ENCODE measurements at places on chromosomes 12 and 14.

- no peak for DNase-seq
Observed at GRCh38 chr14:73467377-73467776, 9.0 kb upstream of the NUMB start.

- DNase-seq = no peak
Observed at GRCh38 chr12:75936515-75937440, 94.8 kb downstream of the PHLDA1 start.

- DNase-seq = no peak
Observed at GRCh38 chr12:26580619-26581018, 252.4 kb downstream of the ITPR2 start.

DNA sequence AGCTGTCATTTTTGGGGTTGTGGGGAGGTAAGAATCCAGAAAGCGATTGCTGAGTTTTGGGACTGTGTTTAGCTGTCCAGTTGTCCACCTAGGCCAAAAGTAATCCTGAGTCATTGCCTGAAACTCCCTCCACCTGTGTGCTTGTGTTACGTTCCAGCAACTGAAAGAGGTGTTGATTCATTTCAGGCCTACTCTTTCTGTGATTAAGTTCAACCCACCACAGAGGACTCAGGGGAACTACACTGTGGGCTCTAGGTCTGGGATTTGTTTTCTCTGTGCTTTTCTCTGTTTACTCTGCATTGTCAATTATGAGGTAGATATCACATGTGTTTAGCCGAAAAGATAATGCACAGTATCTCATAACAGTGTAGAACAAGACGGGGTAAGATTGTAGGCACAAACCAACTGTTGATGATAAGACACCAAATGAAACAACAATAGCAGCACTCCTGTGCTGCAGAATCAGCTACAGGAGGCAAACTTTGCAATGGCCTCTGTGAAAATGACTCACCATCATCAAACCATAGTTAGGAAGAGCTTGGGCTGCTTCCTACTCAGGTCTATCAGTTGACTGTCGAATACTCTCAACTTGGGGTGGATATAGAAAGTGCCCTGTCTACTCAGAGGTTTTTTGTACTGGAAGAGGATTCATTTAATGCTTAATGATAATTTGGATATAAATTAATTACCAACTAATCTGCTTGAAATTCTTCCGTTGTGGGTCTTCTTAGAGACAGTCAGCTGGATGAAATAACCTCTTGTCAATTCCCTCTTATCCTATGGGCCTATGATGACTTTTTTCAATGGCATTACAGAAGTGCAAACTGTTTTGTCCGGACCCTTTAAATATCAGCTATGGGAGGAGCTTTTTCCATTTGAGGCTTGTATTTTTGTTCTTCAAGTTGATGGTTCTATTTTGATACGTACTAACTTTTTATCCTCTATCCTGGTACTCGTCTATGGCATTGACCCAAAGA lies 385.9 kb downstream of the BMP4 start:
- no peak for DNase-seq

GRCh38 chr14:54168489-54168888 lies 211.9 kb upstream of the BMP4 start:
- no peak for DNase-seq

GRCh38 chr12:128109236-128109635 lies 157.7 kb upstream of the TMEM132C start:
- DNase-seq = no peak

DNA sequence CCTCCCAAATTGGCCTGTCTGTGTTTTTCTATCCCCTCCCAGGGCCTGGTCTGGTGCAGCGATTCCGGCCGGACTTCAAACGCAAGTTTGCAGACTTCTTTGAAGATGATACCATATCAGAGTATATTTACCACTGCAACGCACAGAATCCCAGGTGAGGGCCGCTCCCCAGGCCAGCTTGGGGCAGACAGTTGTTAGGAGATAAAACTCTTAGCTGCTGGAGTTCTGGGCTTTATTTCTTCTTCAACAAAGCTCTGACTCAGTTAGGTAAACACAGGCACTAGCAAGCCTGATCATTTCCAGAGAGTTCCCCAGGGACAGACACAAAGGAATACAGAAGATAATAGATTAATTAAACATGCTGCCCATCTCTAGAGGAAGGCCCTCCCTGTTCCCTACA lies 8.3 kb downstream of the ABHD4 start:
- DNase-seq = no peak

- no peak for DNase-seq
Observed at GRCh38 chr12:93121729-93122488, 192.8 kb upstream of the EEA1 start.

- peak; percentile 5 for DNase-seq
Observed at GRCh38 chr12:89947437-89948270, 239.0 kb upstream of the ATP2B1 start.

- no peak for DNase-seq
Observed at GRCh38 chr14:102751088-102751487, 26.2 kb upstream of the TRAF3 start.

GRCh38 chr12:11832093-11832492 lies 182.6 kb downstream of the ETV6 start:
- DNase-seq = no peak

DNA sequence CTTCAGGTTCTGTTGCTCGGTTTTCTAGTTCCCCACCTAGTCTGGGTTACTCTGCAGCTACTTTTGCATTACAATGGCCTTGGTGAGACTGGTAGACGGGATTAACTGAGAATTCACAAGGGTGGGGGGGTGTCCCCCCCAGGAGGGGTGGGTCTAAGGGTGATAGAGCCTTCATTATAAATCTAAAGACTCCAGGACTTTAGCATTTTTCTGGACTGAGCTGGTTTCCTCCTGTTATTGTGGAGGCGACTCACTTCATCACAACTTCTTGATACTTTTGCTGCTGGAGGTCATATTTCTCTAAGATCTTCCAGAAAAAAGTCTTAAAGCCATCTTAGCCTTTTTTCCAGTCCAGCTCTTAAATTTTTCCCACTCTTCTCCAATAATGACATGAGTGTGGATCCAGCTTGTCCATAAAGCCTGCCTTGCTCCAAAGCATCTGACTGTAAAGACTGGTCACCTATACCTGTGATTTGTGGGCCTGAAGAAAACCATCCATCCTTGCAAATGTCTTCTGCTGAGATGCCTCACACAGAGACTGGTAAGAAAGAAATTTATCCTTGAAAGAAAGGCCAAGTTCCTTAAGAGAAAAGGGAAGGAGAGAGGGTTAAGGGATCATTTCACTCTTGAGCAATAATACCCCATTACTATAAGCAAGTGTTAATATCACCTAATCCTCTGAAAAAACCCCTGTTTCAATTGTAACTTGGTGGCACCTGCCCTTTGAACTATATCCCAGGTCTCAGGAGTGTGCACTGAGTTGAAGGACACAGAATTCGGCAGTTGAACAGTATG lies 19.7 kb upstream of the SLC2A14 start:
- no peak for DNase-seq

GRCh38 chr12:42611571-42612230 lies 22.2 kb upstream of the PRICKLE1 start:
- DNase-seq = no peak

- no peak for DNase-seq
Observed at GRCh38 chr14:68255693-68256178, 436.2 kb downstream of the RAD51B start.

GRCh38 chr12:74066476-74066875 lies 471.2 kb upstream of the ATXN7L3B start:
- no peak for DNase-seq

GRCh38 chr14:45699471-45699870 lies 446.5 kb upstream of the MIS18BP1 start:
- no peak for DNase-seq

GRCh38 chr12:28974166-28974565 lies 174.9 kb upstream of the FAR2 start:
- DNase-seq = no peak

- no peak for DNase-seq
Observed at GRCh38 chr12:15497671-15498292, 175.5 kb downstream of the PTPRO start.

GRCh38 chr14:71918955-71919354 lies 13.3 kb upstream of the RGS6 start:
- no peak for DNase-seq

DNA sequence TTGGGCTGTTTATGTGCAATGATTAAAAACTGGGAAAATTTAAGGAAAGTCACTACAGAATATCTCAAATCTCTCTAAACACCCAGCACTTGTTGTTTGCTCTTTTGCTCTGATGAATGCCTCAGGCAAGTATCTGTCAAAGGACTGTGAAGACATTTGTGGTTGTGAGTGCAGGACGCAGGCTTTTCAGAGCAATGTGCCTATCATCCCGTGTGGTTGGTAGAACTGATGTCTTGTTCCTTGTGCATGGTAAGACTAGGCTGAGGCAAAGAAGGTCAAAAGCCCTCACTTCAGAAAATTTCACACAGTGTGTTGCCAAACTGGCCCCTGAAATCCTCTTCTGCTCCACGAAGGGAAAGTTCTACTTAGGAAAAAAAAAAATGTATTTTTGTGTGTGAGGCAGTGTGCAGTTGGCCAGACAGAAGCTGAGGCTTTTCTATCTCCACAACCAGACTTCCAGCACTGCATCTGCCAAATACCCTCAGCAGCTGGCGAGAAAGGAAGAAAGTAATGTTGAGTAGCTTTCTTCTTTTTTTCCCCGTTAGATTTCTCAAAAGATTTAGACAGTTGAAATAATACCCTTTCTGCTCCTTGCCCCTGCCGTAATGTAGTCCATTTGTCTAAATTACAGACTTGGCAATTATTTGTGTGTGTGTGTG lies 1103.1 kb downstream of the VRK1 start:
- no peak for DNase-seq

GRCh38 chr12:132428936-132429601 lies 60.9 kb upstream of the FBRSL1 start:
- DNase-seq = no peak

DNA sequence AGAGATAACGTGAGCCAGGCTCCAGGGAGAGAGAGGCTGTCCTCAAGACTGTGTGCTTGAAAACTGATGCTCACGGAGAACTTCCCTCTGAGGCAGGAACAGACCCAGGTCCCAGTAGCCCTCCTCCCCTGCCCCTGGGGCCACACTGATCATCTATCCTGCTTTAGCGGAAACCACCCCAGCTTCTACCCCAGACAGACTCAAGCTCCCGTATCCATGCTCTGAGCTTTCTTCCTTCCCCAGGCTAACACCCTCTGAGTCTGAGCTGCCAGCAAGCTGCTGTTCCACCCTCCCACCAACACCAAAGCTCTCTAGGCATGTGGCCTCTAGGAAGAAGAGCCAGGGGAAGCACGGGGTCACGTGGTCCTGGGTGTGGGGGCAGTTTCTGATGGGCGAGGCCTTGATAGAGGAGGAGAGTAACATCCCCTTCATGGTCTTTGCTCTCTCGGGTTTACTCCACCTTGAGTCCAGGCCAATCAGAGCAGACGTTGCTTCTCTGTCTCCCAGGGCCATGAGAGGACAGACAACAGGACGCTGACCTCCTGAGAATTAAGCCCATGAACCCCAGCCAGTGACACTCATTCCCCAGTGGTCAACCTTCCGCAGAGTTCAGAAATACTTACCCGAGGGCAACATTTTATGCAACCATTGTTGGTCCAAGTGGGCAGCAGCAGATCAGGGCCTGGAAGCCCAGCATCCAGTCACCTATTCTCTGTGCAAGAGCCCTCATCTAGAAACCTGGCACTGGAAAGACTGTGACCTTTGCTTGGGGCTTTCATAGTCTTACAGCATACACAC lies 1.4 kb downstream of the PCK2 start:
- DNase-seq = no peak

GRCh38 chr12:106601031-106601430 lies 18.2 kb downstream of the RFX4 start:
- DNase-seq = no peak

GRCh38 chr14:63454863-63455622 lies 88.1 kb downstream of the PPP2R5E start:
- DNase-seq = no peak

- DNase-seq = no peak
Observed at GRCh38 chr14:105496831-105497591, 6.0 kb downstream of the TEDC1 start.

- DNase-seq = no peak
Observed at GRCh38 chr12:127819056-127819455, 447.9 kb upstream of the TMEM132C start.

GRCh38 chr14:71238835-71239234 lies 331.6 kb downstream of the PCNX1 start:
- DNase-seq = no peak

DNA sequence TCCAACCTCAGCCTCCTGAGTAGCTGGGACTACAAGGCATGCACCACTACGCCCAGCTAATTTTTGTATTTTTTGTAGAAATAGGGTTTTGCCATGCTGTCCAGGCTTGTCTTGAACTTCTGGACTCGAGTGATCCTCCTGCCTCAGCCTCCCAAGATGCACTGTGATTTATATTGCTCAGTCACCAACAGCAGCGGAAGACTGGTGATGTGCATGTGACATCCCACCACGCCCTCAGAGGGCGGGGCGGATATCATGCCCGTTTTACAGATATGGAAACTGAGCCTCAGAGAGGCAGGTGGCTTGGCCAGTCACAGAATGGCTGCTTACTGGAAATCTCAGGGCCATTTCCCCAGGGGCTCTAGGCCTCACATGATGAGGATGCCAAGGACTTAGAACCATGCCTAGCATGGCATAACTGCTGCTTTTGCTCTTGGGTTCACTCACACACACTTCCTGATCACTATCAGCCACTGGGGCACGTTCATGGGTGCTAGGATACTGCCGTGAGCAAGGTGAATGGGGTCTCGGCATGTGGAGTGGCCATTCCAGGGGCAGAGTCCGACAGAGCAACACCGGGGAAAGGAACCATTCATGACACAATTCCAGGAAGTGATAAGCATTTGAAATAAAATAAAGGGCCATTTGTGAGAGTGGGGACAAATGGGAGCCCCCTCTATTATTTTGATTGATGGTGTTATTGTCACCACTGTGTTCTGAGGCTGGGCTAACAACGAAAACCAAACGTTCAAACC lies 31.9 kb downstream of the RBM19 start:
- no peak for DNase-seq

DNA sequence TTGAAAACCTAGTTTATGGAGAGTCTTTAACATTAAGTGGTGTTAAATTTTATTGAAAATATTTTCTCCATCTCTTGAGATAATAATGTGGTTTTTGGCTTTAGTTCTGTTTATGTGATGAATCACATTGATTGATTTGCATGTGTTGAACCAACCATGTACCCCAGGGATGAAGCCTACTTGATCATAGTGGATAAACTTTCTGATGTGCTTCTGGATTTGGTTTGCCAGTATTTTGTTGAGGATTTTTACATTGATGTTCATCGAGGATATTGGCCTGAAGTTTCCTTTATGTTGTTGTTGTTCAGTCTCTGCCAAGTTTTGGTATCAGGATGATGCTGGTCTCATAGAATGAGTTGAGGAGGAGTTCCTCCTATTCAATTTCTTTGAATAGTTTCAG lies 222.6 kb downstream of the ADAMTS20 start:
- DNase-seq = no peak

DNA sequence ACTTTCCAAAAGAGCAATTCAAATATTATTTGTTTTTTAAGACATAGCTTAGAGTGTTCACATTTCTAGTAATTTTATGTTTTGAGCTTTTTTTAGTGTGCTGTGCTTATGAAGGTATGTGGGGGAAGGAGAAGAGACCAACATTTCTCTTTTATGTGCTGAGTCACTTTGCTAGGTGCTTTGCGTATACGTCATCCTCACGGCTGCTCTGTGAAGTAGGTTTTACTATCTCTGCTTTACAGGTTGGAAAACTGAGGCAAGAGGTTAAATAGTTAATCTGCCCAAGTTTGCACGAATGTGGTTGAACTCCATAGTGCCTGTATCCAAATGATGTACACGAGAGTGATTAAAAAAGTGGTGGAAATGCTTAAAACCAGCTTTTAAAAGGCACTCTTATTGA lies 75.9 kb downstream of the AEBP2 start:
- no peak for DNase-seq
